Kidney epithelial cell (primary cell): ENCODE measurements at places on chromosomes 1 and 21.

DNA sequence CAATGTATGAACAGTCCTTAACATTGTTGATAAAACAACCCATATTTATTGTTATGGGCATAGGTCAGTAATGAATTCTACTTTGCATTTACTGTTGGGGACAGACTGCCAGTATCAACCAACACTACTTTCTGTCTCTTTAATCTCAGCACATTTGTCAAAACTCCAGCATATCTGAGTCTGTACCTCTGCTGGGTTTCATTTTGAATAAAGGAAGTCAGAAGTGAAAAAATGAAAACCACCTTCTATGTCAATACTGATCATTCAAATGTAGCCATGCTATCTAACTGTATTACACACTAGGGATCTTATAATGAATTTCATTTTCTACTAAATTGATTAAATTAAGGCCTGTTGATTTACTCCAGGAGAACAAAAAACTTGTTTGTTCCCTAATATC, 24.2 kb upstream of the CXADR start:
- no peak for DNase-seq

- DNase-seq, result no peak
These were observed 1136.7 kb upstream of the TMPRSS15 start for GRCh38 chr21:19540287-19540686.

DNA sequence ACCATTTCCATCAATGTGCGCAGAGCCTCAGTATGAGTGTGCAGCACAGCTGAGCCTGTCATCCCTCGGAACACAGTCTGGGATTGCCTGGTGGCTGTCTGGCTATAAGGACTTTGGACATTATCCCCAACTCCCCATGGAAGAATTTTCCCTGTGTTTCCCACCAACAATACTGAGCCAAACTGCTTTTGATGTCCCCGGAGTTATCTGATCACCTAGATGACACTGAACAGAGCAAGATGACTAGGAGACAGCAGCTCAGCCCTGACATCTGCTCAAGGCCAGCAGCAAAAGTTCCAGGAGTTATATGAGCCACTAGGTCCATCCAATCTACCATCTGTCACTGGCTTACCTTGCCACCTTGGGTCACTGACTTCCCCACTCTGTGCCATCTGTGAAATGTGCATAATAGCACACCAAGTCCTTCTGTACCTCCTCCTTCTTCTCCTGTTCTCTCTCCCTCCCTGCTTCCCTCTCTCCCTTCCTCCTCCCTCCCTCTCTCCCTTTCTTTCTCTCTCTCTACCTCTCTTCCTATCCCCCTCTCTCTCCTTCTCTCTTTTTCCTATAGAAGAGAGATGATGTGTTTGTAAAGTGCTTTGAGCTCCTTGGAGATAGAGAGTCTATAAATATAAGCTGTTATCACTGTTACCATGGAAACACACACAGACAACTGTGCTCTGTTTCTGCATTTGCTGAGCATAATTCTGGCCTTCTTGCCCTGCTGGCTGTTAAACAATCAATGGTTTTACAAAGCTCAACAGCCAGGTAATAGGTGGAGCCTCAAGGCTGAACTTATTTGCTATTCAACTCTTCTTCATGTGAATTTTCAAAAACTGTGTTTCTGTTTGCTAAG, 19.7 kb upstream of the ATP1B1 start:
- no peak for DNase-seq

GRCh38 chr1:71014178-71014579, 33.4 kb downstream of the PTGER3 start:
- DNase-seq, result no peak

DNA sequence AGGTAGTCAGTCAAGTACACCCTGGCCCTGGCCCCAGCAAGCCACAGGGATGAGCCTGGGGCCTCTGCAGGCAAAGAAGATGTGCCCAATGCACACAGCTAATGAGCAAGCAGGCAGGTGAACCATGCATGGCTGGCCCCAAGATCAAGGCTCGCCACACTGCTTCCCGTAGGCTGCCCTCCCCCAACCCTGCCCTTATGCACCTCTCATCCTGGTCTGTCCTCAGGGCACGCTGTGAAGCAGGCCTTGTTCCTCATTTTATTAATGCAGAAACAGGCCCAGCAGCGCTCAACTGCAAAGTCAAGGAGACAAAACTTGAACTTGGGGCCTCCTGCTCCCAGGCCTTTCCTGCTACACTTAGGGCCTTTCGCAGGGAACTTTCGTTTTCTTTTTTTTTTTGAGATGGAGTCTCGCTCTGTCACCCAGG, 35.6 kb upstream of the ID3 start:
- DNase-seq, result no peak

DNA sequence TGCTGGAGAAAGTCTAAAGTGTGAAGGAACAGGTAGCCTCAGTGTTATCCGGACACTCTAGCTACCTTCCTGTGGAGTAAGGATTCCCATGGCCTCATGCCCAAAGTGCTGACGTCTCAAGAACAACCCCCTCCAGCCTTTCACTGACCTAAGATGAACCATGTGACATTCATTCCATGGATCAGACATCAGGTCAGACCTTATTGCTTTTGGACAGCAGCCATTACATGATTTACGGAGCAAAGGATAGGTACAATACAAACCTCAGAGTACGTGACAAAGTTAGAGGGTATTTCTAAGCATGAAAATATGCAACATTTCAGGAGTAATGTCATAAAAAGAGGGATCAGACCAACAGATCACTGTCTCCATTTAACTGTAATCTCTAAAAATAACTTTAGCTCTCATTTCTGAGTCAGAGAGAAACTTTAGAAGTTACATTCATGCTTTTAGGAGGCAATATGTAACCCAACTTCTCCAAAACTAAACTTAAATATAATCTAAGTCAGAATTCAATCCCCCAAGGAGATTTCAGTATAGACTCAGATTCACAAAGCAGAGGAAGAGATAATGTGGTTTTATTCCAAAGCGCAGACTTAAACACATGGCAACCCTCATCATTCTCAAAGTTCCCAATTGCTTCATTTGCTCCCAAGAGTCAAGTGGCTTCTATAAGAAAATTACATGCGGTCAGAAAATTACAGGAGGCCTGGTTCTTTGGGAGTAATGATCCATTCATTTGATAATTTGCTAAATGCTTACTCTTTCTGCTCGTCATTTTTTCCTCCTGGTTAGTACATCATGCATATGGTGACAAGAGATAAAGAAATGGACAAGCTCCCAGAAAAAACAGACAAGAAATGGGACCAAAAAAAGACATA, 280.4 kb downstream of the SETD4 start:
- peak; percentile 79 for DNase-seq

DNA sequence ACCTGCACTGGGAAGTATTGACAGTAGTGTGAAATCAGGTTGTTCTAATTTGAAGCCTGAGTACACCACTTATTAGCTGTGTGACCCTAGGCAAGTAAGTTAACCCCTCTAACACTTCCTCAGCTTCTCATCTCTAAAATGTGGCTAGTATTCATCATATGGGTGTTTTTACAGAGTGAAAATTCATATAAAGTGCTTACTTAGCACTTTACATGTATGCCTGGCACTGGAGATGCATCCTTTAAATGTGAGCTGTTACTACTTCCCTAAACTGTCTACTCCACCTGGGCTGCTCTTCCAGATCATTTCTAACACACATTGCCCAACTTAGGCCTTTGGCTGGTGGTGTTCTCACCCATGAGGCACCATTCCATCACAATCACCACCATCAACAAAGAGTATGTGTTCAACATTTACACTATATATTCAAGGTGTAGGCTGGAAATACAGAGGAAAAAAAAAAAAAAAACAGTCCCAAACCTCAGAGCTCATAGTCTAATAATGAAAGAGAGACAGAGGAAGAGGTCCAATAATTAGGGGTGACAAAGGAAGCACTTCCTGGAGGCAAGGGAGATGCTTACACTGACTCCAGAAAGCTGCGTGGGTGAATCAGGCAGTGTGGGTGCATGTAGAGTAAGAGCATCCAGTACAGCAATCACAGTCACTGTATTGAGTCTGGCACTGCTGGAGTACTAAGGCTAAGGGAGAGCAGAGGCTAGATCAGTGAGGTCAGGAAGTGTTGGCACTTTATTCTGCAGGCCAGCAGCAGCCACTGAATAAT, 3.6 kb downstream of the STX6 start:
- no peak for DNase-seq

DNA sequence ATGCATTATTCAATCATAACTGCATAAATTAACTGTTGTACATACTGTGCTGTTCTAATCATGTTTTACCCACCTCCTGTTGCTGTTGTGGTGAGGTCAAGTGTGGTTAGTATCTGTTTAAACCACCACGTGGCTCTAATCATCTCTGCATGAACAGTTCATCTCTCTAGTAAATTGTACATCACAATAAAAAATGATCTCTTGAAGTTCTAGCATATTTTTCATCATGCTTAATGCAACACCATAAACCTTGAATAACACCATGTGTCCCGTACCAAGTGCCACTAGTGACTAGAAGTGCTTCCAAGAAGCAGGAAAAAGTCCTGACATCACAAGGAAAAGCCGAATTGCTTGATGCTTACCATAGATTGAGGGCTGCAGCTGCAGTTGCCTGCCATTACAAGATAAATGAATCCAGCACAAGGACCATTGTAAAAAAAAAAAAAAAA, 51.7 kb downstream of the SNRPE start:
- no peak for DNase-seq

GRCh38 chr1:106254748-106255147, 801.7 kb upstream of the PRMT6 start:
- no peak for DNase-seq

- no peak for DNase-seq
These were observed 31.0 kb downstream of the DDX20 start for GRCh38 chr1:111786669-111787207.
